ENCODE measurements at places on chromosomes 12 and 14. TPM values are rescaled to one million over a fixed set of nuclear protein-coding genes. Genes with fewer than 3 reads are reported as not detected.

The NXPH4 gene
- not detected for total RNA-seq

DNA sequence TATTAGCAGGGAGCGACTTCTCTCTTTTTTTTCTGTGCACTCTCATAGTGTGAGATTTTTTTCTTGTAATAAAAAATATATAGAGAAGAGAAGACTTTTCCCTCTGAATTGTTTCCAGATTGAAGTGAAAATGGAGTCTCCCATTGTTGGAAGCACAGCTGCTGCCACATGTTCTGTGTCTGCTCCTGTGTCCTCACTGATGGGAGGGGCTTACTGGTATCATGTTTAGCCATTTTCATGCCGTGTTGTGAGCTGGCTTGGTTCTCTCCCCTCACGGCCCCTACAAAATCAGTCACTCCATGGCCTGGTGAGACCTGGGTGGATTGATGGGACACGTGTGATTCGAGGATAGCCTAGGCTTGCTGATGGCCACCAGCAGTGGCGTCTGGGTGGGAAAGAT is 379.7 kb upstream of the DDHD1 start:
- no peak overlapping the region for H3K27ac ChIP-seq
- no peaks in the 10 kb centered on the region for H3K36me3 ChIP-seq
- no peaks in the 10 kb centered on the region for H3K4me1 ChIP-seq
- H3K4me3 ChIP-seq, result no peak overlapping the region
- no peak for DNase-seq

DNA sequence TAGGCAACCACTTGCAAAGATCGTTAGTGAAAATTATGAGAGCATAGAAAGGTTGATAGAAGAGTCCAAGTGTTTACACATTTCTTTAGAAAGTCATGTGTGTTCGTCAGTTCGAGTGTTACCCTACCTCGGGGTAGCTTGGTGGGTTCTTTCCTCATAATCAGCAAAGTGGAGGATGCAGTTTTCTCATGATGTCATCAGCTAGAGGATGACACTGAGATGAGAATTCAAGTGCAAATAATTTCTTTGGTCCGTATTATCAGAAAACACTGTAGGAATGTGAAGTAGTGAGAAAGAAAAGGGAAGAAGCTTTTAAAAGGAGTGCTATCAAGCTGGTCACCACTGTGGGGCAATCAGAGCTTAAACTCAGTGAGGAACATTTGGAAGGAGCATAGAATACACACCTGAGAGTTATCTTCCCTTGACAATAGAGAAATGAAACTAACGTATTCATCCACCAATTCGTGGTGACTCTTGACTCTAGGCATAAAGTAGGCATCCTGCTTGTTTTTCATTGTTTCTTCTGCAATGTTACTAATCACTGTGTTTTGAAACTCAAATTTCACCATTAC is 1340.9 kb upstream of the TMEM132C start:
- DNase-seq, result no peak
- no peak overlapping the region for H3K4me3 ChIP-seq
- H3K4me1 ChIP-seq, result no peaks in the 10 kb centered on the region
- H3K27ac ChIP-seq, result no peak overlapping the region
- no peaks in the 10 kb centered on the region for H3K36me3 ChIP-seq

GRCh38 chr14:99432485-99432884 is 48.2 kb downstream of the SETD3 start:
- DNase-seq, result no peak
- H3K4me1 ChIP-seq, result peaks cover 24% of the 10 kb centered on the region
- no peak overlapping the region for H3K27ac ChIP-seq
- no peak overlapping the region for H3K4me3 ChIP-seq

DNA sequence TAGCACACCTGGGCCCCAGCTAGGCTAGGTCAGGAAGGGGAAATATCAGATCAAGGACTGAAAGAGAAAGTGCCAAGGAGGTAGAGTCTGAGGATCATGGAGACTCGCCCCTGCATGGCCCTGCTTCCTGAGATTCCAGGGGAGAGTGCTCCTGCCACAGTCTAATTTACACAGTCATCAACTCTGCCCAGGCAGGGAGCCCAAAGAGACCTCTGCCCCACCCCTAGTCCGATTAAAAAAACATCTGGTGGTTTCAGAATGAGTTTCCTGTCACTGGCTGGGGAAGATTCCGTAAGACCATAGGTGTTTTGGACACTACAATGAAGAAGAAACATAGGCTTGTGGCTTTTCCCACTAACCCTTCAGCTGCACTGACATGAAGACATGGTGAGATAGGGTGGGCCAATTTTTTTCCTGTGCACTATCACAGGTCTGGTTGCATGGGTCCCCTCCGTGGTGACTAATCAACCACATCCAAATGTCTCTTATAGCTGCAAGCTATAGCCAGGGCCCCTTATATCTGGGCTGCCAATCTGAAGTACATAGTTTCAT is 31.5 kb upstream of the GZMB start:
- H3K36me3 ChIP-seq, result no peaks in the 10 kb centered on the region
- no peaks in the 10 kb centered on the region for H3K27me3 ChIP-seq
- no peak overlapping the region for H3K4me3 ChIP-seq
- peaks cover 11% of the 10 kb centered on the region for H3K4me1 ChIP-seq

GRCh38 chr14:20386276-20386855 is 26.9 kb downstream of the TEP1 start:
- no peak overlapping the region for H3K4me3 ChIP-seq
- H3K4me1 ChIP-seq, result no peaks in the 10 kb centered on the region

- H3K27ac ChIP-seq, result no peak overlapping the region
- H3K4me1 ChIP-seq, result no peaks in the 10 kb centered on the region
- no peaks in the 10 kb centered on the region for H3K27me3 ChIP-seq
- no peak overlapping the region for H3K4me3 ChIP-seq
Observed at GRCh38 chr12:5516371-5517241, 84.7 kb downstream of the NTF3 start.

Measured in CD4-positive, alpha-beta T cell (primary cell).